ENCODE measurements at places on chromosomes 7 and 10.
A peak's percentile ranks its signal among the peaks of the same experiment; 100 is the strongest.

DNA sequence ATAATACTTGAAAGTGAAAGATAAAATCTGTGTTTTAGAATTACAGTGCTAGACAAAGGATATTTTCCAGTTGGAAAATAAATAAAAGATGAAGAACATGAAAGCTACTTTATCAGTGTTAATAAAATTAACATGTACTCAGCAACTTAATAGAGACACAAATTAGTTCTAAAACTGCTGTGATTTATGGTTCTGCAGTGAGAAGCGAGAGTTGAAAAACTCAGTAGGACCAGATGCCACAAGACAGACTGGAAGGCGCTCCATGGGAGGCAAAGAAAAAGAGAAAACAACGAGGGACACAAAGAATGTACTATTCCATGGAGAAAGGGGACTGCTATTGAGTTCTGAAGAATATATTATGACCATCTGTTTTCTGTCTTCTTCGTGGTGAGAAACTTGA is 590.4 kb downstream of the PHTF2 start:
- no peaks in the 10 kb centered on the region for H3K4me1 ChIP-seq
- no peak for DNase-seq
- H3K27me3 ChIP-seq = no peaks in the 10 kb centered on the region
- H3K27ac ChIP-seq = no peak overlapping the region
- H3K4me3 ChIP-seq = no peak overlapping the region
- H3K36me3 ChIP-seq = no peaks in the 10 kb centered on the region

DNA sequence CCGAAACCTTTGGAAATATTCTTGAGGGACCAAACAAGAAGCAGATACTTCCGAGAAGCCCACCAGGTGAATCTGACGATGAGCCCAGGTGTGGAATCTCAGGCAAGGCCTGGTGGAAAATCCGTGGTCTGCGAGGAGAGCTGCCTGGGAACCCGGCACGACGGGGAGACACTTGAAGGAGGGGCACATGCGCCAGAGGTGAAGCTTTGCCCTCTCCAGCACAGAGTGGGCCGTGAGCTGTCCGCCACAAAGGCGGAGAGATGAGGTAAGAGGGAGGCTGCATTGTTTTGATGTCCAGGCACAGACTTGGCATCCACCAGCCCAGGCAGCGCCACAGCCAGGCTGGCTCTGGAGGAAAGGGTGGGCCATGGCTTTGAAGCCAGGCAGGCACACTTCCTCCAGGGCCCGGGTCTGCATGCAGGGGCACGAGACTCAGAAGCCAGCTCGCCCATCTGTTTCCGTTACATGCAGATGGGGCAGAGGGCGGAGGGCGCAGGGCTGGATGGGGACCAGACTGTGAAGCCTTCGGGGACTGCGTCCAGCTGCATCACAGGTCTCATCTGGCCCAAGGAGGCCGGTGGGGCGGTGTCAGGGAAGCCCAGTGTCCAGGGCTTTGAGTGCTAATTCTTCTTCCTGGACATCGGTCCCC is 45.4 kb downstream of the CALML3 start:
- H3K4me3 ChIP-seq = no peak overlapping the region
- peaks cover 13% of the 10 kb centered on the region for H3K4me1 ChIP-seq
- DNase-seq = no peak
- no peak overlapping the region for H3K27ac ChIP-seq

DNA sequence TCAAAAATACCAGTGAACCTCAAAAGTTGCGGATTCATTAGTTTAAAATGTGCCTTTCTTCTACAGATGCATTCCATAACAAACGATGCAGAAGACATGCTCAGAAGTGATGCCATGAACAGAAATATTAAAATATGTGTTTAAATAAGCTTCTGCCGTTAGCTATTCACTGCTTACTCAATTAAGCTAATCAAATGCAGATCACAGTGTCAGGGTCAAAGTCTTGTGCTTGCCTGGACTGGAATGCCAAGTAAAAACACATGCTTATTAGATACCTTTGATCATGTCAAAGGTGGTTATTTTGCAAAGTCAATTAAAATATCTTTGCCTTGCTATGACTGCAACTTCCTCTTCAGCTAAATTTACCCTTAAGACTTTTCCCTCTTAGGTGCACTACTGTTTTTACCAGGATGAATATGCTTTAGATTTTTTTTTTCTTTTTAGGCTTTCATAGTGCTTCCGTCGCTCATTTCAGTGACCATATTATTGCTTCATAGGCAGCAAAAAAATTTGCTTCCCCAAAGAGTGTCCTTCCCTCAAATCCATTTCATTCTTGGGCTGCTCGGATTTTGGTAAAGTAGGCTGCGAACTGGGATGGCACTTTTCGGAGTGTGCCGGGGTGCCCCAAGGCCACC is 905 bp downstream of the ASB13 start:
- H3K36me3 ChIP-seq = no peaks in the 10 kb centered on the region
- H3K27ac ChIP-seq = no peak overlapping the region
- peaks cover 4% of the 10 kb centered on the region for H3K27me3 ChIP-seq
- peaks cover 15% of the 10 kb centered on the region for H3K4me1 ChIP-seq

GRCh38 chr10:125340903-125341302 is 180.5 kb upstream of the CTBP2 start:
- H3K27ac ChIP-seq = no peak overlapping the region
- no peaks in the 10 kb centered on the region for H3K4me1 ChIP-seq
- no peak overlapping the region for H3K4me3 ChIP-seq

GRCh38 chr7:102813191-102814024 is 64.6 kb downstream of the FAM185A start:
- no peak overlapping the region for H3K4me3 ChIP-seq
- peak overlapping the region; percentile 15 for H3K27ac ChIP-seq
- peaks cover 8% of the 10 kb centered on the region for H3K4me1 ChIP-seq
- peaks cover 12% of the 10 kb centered on the region for H3K36me3 ChIP-seq

DNA sequence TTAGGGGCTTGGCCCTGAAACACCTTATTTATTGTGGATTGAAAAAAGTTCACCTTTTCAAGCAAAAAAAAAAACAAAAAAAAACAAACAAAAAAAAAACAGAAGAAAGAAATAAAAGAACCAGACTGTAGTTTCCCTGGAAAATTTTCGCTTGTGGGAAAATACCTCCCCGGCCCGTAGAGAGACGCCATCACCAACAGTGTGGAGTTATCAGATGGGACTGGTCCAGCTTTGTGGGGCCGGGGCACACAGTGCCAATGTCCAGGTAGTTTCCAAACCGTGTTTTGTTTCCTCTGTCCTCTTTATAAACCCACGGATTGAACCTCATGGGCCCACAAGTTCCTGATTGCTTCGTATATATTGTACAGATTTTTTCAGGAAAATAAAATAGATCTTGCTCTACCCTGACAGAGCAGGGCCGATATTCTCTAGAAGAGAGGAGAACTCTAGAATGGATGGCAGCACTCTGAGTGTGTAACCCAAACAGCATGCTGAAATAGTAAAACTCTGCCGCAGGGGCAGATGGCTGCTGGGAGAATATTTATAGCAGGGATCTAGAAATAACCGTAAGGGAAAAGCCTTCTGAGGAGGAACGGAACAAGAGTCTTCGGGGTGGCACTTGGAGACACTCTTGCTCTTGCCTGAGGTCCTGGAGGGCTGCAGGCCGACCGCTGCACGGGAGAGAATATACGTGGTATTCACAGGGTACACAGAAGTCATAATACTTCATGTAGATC is 241.0 kb downstream of the FRMD4A start:
- no peaks in the 10 kb centered on the region for H3K4me1 ChIP-seq
- DNase-seq = no peak
- no peak overlapping the region for H3K27ac ChIP-seq
- no peaks in the 10 kb centered on the region for H3K36me3 ChIP-seq
- H3K4me3 ChIP-seq = no peak overlapping the region

DNA sequence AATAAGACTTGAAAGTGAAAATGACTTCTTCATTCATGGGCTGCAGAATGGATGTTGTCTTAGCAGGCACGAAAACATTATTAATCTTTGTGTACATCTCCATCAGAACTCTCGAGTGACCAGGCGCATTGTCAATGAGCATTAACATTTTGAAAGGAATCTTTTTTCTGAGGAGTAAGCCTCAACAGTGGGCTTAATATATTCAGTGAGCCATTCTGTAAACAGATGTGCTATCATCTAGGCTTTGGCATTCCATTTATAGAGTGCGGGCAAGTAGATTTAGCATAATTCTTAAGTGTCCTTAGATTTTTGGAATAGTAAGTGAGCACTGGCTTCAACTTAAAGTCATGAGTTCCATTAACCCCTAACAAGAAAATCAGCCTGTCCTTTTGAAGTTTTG is 33.1 kb downstream of the PTTG1IP2 start:
- no peak overlapping the region for H3K27ac ChIP-seq
- peaks cover 4% of the 10 kb centered on the region for H3K27me3 ChIP-seq
- no peaks in the 10 kb centered on the region for H3K36me3 ChIP-seq
- no peaks in the 10 kb centered on the region for H3K4me1 ChIP-seq
- no peak overlapping the region for H3K4me3 ChIP-seq
- DNase-seq = no peak

DNA sequence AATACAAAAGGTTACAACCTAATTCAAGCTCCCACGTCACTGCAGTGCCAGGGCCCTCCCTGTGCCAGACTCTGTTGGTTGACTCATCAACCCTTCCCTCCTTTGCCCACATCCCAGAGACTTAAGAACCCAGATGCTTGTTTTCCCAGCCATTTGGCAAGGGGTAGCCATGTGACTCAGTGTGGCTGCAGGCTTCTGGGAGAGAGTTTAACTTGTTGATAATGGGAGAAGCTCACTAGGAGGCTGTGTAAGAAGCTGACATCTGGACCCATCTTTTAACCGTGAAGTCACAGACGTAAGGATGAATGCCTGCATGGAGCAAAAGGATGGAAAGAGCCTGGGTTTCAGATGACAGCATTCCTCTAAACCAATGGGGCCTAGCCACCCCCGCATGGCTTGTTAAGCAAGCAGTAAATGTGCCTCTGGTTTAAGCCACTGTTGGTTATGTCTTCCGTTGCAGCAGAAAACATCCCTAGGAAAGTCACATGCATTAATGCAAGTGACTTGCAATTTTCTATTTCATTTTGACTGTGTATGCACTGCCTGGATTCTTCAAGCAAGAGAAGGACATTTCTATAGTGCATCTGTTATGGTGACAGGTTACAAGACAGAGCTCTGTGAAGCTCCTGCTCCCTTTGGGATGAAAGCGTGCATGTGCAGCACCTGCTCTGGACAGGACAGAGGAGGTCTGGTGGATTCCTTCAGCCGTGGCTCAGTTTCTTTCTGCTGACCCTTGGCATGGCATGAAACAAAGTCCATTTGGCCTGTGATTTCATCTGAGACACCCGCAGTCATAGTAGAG is 57.5 kb upstream of the CREB5 start:
- H3K4me1 ChIP-seq = no peaks in the 10 kb centered on the region
- no peak overlapping the region for H3K27ac ChIP-seq

DNA sequence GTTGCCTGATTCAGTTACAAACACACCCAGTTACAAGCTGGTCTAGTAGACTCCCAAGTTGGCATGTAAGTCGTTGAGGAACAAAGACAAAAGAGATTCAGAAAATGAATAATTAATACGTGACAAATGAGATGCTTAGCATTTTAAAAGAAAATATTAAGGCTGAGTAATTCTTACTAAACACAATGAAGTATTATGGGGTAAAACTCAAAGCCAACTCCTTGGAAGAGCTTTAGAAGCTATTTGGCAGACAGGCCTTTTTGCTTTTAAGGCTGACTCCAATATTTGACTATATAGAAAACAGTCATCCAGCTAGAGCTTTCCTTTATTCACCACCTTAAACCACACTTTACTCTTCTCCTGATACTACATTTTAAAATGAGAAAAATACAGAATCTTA is 5.4 kb downstream of the TRDMT1 start:
- no peak for DNase-seq
- peaks cover 18% of the 10 kb centered on the region for H3K4me1 ChIP-seq
- H3K27ac ChIP-seq = no peak overlapping the region
- H3K27me3 ChIP-seq = no peaks in the 10 kb centered on the region
- no peaks in the 10 kb centered on the region for H3K36me3 ChIP-seq

DNA sequence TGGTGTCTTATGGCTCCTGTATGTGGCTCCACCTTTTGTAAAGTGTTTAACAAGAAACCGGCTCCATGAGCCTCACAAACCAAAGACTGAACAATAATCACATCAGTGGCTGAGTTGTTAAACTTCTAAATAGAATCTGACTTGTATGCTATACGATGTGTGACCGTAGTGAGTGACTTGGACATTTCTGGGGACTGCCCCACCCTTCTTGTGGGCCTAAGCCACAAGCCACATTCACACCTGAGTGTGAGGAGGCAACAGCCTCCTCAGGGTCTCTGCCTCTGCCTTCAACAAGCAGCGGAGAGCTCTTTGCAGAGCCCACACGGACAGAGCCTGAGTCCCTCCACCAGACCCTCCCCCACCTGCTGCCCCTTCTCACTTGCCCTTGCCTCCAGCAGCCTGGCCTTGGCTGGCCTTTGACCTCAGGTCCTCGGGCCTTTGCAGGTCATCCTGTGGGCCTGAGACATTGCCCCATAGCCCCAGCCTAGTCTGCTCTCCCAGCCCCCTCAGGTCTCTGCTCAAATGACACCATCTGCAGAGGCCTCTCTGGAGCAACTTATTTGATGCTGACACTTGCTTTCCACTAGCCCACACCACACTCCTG is 156.8 kb upstream of the TNS3 start:
- no peaks in the 10 kb centered on the region for H3K36me3 ChIP-seq
- no peak overlapping the region for H3K4me3 ChIP-seq
- peaks cover 5% of the 10 kb centered on the region for H3K27me3 ChIP-seq
- DNase-seq = no peak
- H3K27ac ChIP-seq = no peak overlapping the region

DNA sequence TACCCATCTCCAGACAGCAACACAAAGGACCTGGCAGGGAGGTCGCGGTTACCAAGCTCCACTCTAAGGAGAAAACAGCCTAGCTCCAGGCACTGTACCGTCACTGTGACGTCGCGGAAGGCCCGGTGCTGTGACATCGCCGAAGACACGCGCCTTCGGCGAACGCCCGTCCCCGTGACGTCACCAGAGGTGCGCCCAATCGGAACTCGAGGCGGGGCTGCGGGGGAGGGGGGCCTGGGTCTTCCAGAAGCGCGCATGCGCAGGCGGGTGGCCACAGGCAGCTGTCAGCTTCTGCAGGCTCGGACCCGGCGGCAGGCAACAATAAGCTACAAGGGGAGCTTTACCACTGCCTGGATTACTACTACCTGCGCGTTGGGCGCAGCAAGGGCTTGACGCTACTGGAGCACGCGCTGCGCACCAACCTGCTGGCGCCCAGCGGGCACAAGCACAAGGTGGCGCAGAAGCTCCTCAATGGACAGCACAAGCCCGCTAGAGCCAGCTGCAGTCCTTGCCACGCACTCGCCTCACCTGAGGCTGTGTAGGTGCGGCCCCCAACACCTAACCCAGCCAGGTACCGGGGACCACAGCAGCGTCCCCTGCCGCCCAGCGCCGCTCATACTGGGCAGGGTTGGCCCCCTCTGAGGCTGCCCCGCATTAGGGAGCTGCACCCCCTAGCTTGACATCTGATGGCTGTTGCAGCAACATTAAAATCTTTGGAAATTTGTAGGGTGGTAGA is 208.4 kb downstream of the TPST1 start:
- peak overlapping the region; percentile 59 for H3K4me3 ChIP-seq
- DNase-seq = peak; percentile 86
- no peaks in the 10 kb centered on the region for H3K36me3 ChIP-seq
- H3K4me1 ChIP-seq = peaks cover 6% of the 10 kb centered on the region
- peak overlapping the region; percentile 25 for H3K27ac ChIP-seq

Measured in activated CD8-positive, alpha-beta T cell treated with anti-CD3 and anti-CD28 coated beads for 36 hours (primary cell).